ENCODE measurements at places on chromosomes 6 and 20.

GRCh38 chr6:132304891-132305305, 96.4 kb downstream of the MOXD1 start:
- no peak for DNase-seq

DNA sequence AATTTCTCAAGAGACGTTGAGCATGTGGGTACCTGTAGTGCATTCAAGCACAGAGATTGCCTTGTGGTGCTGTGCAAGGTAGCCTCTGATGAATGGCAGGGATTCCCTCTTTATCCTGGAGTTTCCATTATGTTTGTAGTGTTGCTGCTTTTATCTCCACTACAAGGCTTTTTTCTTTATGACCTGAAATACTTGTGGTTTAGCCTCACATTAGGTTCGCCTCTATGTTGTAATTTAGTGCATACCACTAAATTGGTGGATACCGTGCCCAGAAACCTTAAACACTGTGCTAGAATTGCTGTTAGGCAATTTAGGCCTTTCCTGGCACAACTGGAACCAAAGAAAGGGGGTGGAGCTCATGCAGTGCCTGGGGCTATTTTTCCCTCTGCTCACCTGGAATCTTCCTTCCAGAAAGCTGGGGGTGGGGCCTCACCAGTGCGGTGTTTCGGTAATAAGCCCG, 76.8 kb downstream of the NCOA7 start:
- no peak for DNase-seq

DNA sequence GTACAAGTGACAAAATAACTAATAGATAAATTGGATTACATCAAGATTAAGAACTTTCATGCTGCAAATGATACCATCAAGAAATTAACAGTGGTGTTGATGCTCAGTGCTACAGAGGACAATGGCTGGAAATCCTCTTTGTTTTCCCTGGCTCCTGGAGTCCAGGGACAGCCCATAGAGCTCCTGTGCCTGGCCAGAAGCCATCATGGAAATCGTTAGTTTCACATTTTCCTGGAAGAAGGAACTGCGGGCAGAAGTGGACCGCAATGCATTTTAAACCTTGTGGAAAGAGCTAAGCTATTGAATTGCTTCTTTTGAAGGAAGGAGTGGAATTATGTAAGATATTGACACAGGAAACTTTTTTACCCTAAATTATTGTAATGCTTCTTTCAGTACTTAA, 276.0 kb downstream of the GJA1 start:
- no peak for DNase-seq

- no peak for DNase-seq
Measured at GRCh38 chr20:23003077-23003635, 32.0 kb upstream of the SSTR4 start.

DNA sequence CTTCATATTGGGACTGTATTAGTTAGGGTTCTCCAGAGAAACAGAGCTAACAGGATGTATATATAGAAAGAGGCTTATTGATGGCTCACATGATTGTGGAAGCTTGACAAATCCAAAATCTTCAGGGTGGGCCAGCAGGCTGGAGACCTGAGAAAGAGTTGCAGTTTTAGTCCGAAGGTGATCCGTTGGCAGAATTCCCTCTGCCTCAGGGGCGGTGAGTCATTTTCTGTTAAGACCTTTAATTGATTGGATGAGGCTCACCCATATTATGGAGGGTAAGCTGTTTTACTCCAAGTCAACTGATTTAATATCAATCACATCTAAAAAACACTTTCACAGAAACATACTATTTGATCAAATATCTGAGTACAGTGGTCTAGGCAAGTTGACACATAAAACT, 113.6 kb downstream of the FLRT3 start:
- no peak for DNase-seq

DNA sequence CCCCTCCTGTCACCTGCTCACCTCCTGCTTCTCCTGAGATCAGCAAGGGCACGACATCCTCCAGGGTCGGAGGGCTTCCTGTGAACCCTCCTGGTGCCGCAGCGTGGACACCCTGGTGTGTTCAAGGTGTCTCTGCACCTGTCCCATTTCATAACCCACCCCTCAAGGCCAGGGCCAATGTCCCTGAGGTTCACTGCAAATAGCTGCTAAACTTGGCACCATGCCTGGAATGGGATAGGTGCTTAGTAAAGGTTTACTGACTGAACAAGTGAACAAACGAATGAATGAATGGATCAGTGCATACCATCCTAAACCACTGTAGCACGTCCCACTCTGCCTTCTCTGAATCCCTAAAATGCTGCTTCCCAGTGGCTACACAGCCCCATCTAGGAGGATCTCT, 35.0 kb downstream of the SIRPA start:
- DNase-seq = no peak

- DNase-seq = no peak
Measured at GRCh38 chr6:110116258-110116657, 63.2 kb downstream of the WASF1 start.

- DNase-seq = no peak
Measured at GRCh38 chr6:88442737-88443136, 276.6 kb upstream of the CNR1 start.

GRCh38 chr20:61170496-61171320, 81.4 kb upstream of the CDH4 start:
- DNase-seq = no peak

DNA sequence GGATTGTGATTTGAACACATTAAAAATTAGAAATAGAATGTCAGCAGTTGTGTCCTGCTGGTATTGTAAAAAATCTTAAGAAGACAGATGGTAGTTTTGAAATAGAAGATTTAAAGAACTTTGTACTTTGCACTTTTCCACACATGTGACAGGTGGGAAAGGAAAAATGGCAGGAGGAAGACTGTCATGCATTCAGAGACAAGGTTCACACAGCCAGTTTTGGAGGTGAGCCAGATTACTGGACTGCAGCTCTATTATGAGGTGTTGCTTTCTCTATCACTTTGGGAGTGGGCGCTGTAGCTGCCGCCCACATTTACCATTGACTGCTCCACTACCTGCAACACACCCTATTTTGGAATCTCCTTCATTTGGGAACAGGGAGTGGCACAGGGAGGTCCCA, 12.1 kb upstream of the NDUFAF4 start:
- DNase-seq = no peak

- peak; percentile 9 for DNase-seq
Measured at GRCh38 chr6:35240838-35241801, 18.4 kb upstream of the ZNF76 start.

DNA sequence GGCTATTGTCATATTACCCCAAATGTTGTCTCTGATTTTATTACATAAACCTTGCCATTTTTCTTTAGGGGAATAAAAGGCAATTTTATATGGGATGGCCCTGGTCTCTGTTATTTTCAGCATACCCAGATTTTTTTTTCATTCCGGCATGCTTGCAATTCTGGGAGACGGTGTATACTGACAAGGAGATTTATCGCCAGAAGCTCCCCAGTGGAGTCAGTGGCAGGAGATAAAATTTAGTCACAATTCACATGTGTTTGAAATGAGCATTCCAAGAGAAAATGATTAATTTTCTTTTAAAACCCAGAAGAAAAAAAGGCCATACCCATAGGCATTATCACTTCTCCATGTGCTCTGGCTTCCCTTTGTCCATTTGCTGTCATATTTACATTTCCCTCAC, 250.8 kb upstream of the RSPO3 start:
- DNase-seq = no peak

DNA sequence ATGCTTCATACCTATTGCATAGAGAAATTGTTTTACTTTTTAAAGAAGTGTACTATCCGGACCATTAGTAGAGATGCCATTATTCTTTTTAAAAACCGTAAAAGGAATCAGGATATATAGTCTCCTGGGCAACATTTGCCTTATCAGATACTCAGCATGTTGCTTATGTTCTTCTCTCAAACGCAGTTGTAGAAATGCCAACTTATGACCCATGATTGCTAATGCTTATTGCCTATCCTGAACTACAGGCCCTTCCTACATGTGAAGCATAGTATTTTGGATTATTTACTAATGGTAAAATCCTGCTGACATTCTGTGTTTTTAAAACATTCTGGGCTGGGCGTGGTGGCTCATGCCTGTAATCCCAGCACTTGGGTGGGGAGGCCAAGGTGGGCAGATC, 99.5 kb downstream of the FOXO3 start:
- DNase-seq = no peak

DNA sequence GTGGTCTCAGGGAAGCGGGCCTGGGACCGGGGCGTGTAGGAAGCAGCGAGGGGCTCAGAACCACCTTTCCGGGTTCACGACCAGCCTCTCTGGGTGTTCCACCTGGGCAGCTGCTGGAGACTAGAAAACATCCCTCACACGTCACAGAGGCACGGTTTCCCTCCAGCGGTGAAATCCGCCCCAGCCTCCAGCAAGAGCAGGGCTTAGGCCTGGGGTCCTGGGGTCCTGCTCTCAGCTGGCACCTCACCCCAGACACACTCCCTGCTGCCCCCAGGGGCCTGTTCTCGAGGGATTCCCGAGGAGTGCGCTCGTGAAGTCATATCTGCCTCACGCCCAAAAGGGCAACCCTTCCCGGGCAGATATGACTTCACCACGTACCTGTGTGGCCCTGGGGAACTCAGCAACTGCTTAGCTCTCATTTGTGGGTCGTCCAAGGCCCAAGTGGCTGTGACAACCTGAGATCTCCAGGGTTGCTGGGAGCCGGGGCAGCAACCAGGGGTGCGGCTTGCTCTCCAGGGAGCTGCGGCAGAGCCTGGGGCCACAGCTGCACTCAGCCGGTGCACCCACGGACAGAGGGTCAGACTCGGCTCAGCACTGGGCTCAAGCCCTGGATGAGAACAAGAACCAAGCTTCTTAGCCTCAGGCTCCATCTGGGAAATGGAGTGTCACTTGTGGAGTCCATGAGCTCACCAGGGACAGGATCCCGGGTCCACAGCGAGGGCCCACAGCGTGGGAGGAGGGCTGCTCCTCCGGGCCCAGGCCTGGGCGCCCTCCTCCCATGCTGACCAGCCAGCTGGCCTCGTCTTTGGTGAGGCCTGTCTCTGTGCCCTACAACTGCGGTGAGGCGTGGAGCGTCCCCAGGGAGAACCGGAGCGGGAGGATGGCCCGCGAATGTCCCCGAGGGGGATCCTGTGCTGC, 661 bp downstream of the FNDC11 start:
- DNase-seq = no peak

DNA sequence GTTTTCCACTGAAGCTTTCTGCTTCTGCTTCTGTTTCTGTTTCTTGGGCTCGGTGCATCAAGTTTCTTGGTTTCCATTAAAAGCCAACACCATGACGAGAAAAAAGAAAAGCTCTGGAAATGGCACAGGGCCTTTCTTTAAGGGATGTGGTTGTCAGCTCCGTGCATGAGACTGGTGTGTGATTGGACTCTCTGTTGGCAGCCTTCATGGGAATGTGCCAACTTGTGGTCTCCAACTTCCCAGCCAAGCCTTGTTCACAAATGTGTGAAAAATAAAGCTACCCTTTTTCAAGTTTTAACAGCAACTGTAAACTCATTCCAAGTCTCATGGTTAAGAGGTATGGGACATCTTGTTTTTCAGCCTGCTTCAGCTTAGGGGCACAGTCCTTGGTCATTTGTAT, 68.7 kb upstream of the CST7 start:
- DNase-seq = no peak

DNA sequence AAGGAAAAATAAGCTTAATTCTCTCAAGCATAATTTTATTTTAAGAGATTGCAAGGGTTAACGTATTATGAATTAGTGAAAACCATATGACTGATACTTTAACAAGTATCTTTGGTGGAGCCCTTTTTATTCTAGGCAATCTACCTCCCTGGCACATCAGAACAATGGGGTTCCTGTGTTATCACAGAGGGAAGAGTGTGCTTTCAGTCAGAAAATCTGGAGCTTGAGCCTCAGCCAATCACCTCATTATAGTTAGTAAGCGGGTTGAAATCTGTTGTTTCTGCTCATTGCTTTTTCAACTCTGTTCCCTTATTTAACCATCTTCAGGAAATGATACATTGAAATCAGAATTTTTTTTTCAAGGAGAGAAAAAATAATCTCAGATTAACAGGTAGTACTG, 391 bp downstream of the ADGRF1 start:
- no peak for DNase-seq

- DNase-seq = peak; percentile 82
Measured at GRCh38 chr6:63504777-63505384, 67.4 kb upstream of the LOC128125822 start.

DNA sequence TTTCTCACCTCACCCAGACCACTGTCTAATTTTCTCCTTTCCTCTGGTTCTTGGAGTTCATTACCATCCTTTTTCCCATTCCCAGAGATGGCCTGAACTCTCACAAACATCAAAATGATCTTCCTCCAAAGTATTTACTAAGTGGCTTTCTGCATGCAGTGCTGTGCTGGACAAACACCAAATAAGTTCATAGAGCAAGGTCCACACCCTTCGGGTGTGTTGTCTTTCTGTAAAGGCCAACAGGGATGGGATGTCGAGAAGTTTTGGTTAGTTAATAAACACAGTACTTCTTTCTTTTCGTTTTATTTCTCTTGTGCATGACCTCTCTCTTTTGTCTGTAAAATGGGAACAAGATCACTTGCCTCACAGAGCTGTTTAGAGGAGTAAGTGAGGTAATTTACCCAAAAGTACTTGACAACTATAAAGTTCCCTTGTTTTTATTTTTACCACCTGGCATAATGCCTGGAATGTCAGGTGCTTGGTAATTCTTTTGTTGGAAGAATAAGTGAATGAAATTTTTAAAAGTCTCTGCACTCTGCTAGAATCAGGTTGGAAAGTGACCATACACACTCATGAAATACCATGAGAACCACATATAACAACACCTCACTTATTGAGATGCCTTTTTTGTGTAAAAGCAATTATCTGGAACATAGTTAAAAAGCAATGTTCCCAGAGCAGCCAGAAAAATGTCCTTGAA, 22.8 kb upstream of the CCN6 start:
- no peak for DNase-seq

GRCh38 chr20:23133560-23133998, 47.5 kb upstream of the CD93 start:
- no peak for DNase-seq

GRCh38 chr6:14852375-14852774, 393.5 kb upstream of the JARID2 start:
- DNase-seq = no peak

GRCh38 chr6:108966251-108966650, 118.0 kb downstream of the ARMC2 start:
- no peak for DNase-seq

- no peak for DNase-seq
Measured at GRCh38 chr20:9550871-9551270, 36.5 kb downstream of the LAMP5 start.

GRCh38 chr6:26044140-26045064, 42.8 kb upstream of the HFE start:
- DNase-seq = no peak

All from RCC 7860 (cell line).